ENCODE measurements at places on chromosomes 2 and 18. TPM values are rescaled to one million over a fixed set of nuclear protein-coding genes. Genes with fewer than 3 reads are reported as not detected.

- no peaks in the 10 kb centered on the region for H3K36me3 ChIP-seq
- no peak overlapping the region for H3K4me3 ChIP-seq
- H3K27me3 ChIP-seq: no peaks in the 10 kb centered on the region
- no peak for DNase-seq
Measured at GRCh38 chr18:73670524-73670923, 477.1 kb downstream of the FBXO15 start.

DNA sequence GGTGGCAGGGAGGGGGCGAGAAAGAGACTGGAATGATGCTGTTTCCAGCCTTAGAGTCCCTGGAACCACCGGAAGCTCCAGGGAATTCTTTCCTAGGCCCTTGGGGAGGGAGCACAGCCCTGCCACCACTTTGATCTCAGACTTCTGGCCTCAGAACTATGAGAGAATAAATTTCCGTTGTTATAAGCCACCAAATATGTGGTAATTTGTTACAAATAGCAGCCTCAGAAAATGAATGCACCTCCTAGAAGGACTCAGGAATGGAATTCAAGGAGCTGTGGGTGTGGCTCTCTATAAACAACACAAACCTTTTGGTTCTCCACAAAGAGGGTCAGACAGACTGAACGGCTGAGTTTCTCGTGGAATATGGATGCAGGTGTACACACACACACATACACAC, 144.5 kb downstream of the ACKR3 start:
- no peak overlapping the region for H3K27ac ChIP-seq
- H3K4me1 ChIP-seq: no peaks in the 10 kb centered on the region
- H3K4me3 ChIP-seq: no peak overlapping the region
- H3K36me3 ChIP-seq: no peaks in the 10 kb centered on the region

DNA sequence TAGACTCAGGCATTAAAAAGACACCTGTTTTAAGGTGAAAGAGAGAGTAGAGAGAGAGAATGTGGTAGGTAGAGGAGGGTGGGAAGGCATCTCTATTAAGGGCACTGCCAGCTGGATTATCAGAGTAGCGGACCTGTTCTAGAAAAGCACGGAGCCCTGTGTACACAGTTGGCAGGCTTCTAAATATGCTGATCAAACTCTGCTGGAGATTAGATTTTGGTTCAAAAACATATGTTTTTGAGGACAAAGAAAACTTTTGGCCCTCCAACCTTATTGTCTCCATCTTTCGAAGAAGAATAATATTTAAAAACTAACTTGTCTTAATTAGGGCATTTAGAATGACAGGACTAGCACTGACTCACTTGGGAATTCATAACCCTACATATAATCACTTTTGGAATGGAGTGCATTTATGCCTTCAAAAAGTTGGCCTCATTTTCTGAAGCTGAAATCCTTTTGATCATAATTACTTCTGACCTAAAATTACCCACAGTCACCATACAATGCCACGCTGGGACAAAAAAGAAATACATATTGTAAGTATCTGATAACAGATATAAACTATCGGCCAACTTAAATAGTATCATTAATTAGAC, 254.6 kb downstream of the MEIS1 start:
- DNase-seq: no peak
- no peak overlapping the region for H3K4me3 ChIP-seq
- no peak overlapping the region for H3K27ac ChIP-seq
- H3K36me3 ChIP-seq: no peaks in the 10 kb centered on the region

DNA sequence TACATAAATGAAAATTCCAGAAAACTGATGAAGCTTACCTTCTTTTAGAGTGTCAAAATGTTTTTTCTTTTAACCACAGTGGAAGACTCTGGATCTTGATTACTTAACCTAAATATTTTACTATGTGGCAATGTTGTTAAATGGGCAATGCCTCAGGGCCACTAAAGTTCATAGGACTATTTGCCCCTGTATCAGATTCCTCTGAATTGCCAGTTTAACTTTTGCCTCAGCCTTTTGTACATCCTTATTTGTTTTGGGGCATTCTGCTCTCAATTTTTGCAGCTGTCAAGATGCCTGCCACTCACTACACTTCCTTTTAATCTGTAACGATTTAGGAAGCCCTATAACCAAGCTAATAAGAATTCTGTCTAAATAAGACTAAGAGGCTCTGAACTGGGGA, 31.7 kb upstream of the SERTAD2 start:
- H3K27ac ChIP-seq: no peak overlapping the region
- H3K27me3 ChIP-seq: no peaks in the 10 kb centered on the region
- H3K4me1 ChIP-seq: no peaks in the 10 kb centered on the region
- no peak for DNase-seq
- no peak overlapping the region for H3K4me3 ChIP-seq
- no peaks in the 10 kb centered on the region for H3K36me3 ChIP-seq

- H3K27ac ChIP-seq: no peak overlapping the region
- no peaks in the 10 kb centered on the region for H3K4me1 ChIP-seq
- H3K36me3 ChIP-seq: no peaks in the 10 kb centered on the region
Measured at GRCh38 chr2:68860111-68860510, 11.1 kb downstream of the BMP10 start.

GRCh38 chr18:74784752-74785151, 187.1 kb downstream of the ZNF407 start:
- H3K36me3 ChIP-seq: peaks cover 6% of the 10 kb centered on the region
- H3K27ac ChIP-seq: no peak overlapping the region
- no peak overlapping the region for H3K4me3 ChIP-seq
- no peaks in the 10 kb centered on the region for H3K4me1 ChIP-seq
- no peaks in the 10 kb centered on the region for H3K27me3 ChIP-seq
- DNase-seq: no peak

- H3K4me3 ChIP-seq: no peak overlapping the region
- no peaks in the 10 kb centered on the region for H3K36me3 ChIP-seq
- DNase-seq: no peak
Measured at GRCh38 chr2:31972059-31972458, 38.7 kb downstream of the MEMO1 start.

GRCh38 chr18:78980279-78980771, 707 bp downstream of the SALL3 start:
- no peaks in the 10 kb centered on the region for H3K4me1 ChIP-seq
- DNase-seq: no peak
- H3K36me3 ChIP-seq: no peaks in the 10 kb centered on the region
- H3K4me3 ChIP-seq: no peak overlapping the region
- no peak overlapping the region for H3K27ac ChIP-seq
- H3K27me3 ChIP-seq: peaks cover 24% of the 10 kb centered on the region

DNA sequence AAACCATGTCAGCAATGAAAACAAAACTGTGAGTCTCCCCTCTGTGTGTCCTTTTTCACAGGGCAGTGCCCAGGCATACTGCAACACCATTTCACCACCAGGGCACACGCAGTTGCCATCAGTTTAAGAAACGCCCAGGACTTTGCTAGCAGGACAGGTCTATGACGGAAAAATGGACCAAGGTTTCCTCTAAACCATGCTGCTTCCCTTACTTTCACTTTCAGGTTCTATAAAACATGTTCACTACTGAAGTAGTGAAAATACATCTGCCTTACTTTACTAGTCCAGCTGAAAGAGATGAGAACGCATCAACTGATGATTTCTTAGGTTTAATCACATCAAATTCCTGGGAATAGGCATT, 110.5 kb downstream of the TCF4 start:
- DNase-seq: no peak
- peaks cover 5% of the 10 kb centered on the region for H3K4me1 ChIP-seq
- H3K36me3 ChIP-seq: no peaks in the 10 kb centered on the region

- no peaks in the 10 kb centered on the region for H3K27me3 ChIP-seq
- no peak overlapping the region for H3K27ac ChIP-seq
- DNase-seq: no peak
- H3K36me3 ChIP-seq: no peaks in the 10 kb centered on the region
- H3K4me1 ChIP-seq: no peaks in the 10 kb centered on the region
- H3K4me3 ChIP-seq: no peak overlapping the region
Measured at GRCh38 chr2:52264488-52264887, 1232.6 kb upstream of the NRXN1 start.

GRCh38 chr2:55033076-55033742, 17.0 kb downstream of the RTN4 start:
- no peak for DNase-seq
- no peak overlapping the region for H3K4me3 ChIP-seq
- H3K36me3 ChIP-seq: no peaks in the 10 kb centered on the region

- peaks cover 87% of the 10 kb centered on the region for H3K36me3 ChIP-seq
- H3K27ac ChIP-seq: no peak overlapping the region
- no peaks in the 10 kb centered on the region for H3K4me1 ChIP-seq
- no peaks in the 10 kb centered on the region for H3K27me3 ChIP-seq
Measured at GRCh38 chr2:224847381-224847780, 131.2 kb upstream of the CCDC195 start.

GRCh38 chr2:129709956-129710598, 269.4 kb upstream of the RAB6C start:
- no peaks in the 10 kb centered on the region for H3K27me3 ChIP-seq
- H3K4me1 ChIP-seq: no peaks in the 10 kb centered on the region
- H3K36me3 ChIP-seq: no peaks in the 10 kb centered on the region
- DNase-seq: no peak
- no peak overlapping the region for H3K4me3 ChIP-seq
- H3K27ac ChIP-seq: no peak overlapping the region

DNA sequence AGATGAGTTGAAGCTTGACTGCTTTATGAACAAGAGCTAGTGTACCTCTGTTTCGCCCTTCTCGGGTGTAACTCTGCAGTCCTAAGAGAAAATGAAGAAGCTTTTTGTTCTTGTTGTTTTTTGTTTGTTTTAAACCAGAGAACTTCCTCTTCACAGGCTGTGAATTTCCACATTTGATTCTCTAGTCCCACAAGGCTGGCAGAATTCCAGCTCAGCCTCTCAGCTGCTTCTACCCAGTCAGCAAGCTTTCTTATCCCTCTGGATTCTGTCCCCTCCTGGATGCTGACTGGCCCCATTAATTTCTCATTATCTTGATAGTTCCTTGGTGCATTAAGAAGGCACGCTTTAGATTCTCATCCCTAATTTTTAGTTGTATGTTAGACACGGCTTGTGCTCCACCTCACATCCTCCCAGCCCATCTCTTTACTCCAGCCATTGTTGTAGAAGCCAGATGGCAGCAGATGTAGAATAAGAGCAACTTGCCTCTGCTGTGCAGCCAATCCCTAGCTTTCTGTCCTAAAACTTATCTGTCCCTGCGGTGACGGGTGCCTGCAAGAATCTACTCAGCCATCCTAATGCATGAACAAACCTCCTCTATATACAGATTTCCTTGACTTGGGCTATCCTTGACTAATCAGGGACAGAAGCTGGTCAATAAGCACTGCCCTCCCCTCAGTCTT, 12.3 kb upstream of the RESP18 start:
- H3K27me3 ChIP-seq: no peaks in the 10 kb centered on the region
- no peak overlapping the region for H3K27ac ChIP-seq
- H3K4me3 ChIP-seq: no peak overlapping the region
- no peaks in the 10 kb centered on the region for H3K36me3 ChIP-seq
- no peak for DNase-seq
- no peaks in the 10 kb centered on the region for H3K4me1 ChIP-seq

DNA sequence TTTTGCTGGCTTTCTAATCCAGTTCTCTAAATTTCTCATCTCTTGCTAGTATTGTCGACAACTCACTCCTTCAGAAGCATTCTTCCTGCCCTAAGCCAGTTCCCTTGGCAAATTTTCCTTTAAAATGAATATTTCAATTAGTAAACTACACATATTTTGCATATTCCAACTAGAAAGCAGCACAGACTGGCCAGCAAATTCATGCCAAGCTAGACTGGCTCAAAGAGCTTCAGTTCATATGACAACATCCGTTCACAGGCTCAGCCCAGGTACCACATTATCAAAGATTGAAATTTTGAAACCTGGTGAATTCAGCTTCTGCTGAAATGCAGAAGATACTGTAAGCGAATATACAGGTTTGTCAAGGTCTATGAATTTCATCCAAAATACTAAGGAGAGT, 64.5 kb downstream of the AFF3 start:
- H3K4me1 ChIP-seq: no peaks in the 10 kb centered on the region
- no peak overlapping the region for H3K27ac ChIP-seq
- no peak overlapping the region for H3K4me3 ChIP-seq

DNA sequence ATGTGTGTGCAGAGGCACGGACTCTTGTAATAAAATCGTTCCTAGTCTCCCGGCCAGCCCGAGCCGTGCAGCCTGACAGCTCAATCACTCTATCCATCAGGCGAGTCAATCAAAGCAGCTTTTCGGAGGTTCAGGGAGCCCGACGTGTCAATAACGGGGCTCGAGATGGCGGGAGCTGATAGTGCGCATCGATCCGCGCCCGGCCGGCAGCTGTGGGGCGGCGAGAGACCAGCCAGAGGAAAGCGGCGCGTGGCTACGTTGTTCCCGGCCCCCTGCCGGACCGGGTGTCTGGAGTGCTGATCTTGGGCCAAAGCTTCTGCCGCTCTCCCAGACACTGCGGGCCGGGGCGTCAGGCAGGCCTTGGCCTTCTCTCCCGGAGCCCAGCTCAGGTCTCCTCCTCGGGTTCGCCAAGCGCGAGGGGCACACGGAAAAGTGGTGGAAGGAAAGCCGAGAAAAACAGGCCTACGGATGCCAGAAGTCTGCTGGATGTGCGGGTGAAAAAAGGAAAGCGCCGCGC, 2.4 kb downstream of the EN1 start:
- no peak overlapping the region for H3K27ac ChIP-seq
- no peak overlapping the region for H3K4me3 ChIP-seq
- H3K36me3 ChIP-seq: no peaks in the 10 kb centered on the region
- no peak for DNase-seq

DNA sequence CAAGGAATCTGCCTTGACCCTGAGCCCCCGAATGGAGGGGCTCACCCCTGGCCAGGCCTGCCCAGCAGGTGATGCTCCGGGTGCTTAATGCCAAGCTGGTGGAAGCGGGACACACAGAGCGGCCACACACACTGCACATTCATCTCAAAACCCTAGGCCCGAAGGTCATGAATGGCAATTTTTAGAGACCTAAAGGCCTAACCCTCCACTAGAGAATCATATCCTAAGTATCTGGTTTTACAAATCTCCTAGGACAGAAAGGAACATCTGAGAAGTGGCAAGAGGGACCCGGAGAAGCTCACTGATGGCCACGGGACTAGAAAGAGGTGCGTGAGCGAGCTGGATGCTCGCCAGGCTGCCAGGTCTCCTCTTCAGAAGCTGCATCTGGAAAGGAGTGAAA, 38.3 kb downstream of the ST3GAL5 start:
- H3K27me3 ChIP-seq: no peaks in the 10 kb centered on the region
- H3K36me3 ChIP-seq: peaks cover 7% of the 10 kb centered on the region
- no peak overlapping the region for H3K4me3 ChIP-seq
- no peak overlapping the region for H3K27ac ChIP-seq
- no peak for DNase-seq

GRCh38 chr2:150686391-150686790, 198.9 kb upstream of the RND3 start:
- H3K27me3 ChIP-seq: no peaks in the 10 kb centered on the region
- no peaks in the 10 kb centered on the region for H3K4me1 ChIP-seq
- H3K36me3 ChIP-seq: no peaks in the 10 kb centered on the region
- H3K4me3 ChIP-seq: no peak overlapping the region

The FBLN7 gene
- 2.2 TPM for total RNA-seq

The ANO7 gene
- total RNA-seq: 0.86 TPM

The CD207 gene
- not detected for total RNA-seq

The NAT8 gene
- total RNA-seq: not detected

The GAL3ST2 gene
- total RNA-seq: 0.16 TPM

The ANKRD62 gene
- total RNA-seq: not detected

The L3MBTL4 gene
- total RNA-seq: 0.18 TPM

The UGT1A8 gene
- total RNA-seq: not detected

The ALPI gene
- total RNA-seq: not detected

The EFHD1 gene
- total RNA-seq: 0.33 TPM

The VAMP8 gene
- 94.4 TPM for total RNA-seq

The STEAP3 gene
- 0.11 TPM for total RNA-seq

The BUB1 gene
- 49.5 TPM for total RNA-seq
